Stimulated activated CD8-positive, alpha-beta memory T cell treated with anti-CD3 and anti-CD28 coated beads, Interleukin-2, amount 100 ng/mL, for 1 hour (primary cell): ENCODE measurements at places on chromosomes 4 and X.

DNA sequence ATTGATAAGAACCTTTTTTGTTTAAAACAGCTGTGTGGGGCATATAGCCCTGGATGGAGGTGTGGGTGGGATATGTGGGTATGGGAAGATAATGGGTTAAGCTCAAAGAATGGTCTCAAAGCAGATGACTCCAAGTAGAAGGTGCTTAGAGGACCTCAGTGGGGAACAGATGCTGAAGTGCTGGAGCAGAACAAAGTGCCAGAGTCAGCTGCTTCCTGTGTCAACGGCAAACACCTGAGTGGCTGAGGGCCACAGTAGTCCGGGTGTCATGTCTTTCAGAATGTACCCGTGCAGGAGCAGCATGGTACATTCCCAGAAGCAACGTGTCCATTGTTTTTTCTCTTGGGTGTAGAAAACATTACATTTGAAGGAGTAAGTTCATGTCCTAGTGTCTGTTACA is 210.6 kb downstream of the CCNG2 start:
- DNase-seq = no peak

GRCh38 chrX:66994729-66995128 is 355.9 kb upstream of the EDA2R start:
- no peak for DNase-seq

DNA sequence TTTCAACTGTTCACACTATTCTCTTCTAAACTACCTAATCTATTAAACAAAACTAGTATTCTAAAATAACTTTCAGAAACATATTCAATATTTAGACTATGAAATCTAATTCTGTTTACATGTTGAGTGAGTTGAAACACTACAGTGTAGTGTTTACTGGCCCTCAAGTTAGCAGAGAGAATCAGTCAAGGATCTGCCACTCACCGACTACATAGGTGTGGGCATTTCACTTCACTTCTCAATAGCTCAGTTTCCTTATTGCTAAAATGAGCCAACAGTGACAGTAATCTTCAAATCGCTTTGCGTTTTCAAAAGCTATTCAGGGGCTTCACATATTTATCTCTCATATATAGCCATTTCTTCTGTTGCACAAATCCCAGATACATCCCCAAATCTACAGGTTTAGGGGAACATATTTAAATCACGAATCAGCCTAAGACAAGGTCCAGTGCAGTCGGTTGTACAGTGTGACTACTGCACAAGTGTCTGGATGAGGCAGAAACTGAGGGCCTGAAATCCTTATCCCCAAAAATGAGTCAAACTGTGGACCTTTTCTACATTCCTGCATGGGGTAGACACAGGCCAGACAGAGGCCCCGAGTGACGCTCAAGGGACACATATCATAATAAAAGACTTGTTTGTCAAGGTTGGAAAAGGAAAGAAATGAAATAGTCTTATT is 129.8 kb downstream of the PPP3CA start:
- no peak for DNase-seq

- DNase-seq = no peak
Observed at GRCh38 chrX:19904778-19905367, 17.5 kb upstream of the SH3KBP1 start.

DNA sequence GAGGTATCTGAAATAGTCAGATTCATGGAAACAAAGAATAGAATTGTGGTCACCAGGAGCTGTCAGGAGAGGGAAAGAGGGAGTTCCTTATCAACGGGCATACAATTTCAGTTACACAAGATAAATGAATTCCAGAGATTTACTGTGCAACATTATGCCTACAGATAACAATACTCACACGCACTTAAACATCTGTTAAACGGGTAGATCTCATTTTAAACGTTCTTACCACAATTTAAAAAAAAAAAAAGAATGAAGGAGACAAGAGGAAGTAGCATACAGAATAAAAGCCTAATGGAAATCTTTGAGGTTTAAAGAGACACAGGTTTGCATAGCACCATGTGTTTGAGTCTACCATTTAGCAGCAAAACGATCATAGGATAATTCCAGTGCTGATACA is 298.0 kb downstream of the DKK2 start:
- no peak for DNase-seq

GRCh38 chr4:188198982-188199792 is 59.9 kb downstream of the TRIML1 start:
- no peak for DNase-seq

DNA sequence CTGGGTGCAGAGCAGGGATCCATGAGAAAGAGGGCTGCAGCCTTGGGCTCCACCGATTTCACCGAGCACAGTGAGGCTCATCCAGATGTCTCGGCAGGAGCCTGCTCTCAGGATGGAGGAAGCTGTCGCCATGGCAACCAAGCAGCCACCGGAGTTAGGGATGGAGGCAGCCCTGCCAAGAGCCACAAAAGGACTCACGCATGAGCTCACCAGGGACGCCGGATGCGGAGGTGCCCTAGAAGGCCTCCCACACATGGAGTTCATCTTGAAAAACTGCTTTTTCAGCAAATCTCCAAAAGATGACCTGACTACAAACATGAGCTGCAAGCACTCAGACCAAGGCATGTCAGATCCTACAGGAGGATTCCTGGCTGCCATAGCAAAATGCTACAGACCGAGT is 90.7 kb downstream of the WFS1 start:
- no peak for DNase-seq

GRCh38 chr4:13347517-13348125 is 136.5 kb downstream of the RAB28 start:
- no peak for DNase-seq

GRCh38 chr4:18942874-18943273 is 921.3 kb upstream of the LCORL start:
- DNase-seq = no peak

GRCh38 chr4:156557920-156558319 is 413.7 kb downstream of the PDGFC start:
- no peak for DNase-seq

DNA sequence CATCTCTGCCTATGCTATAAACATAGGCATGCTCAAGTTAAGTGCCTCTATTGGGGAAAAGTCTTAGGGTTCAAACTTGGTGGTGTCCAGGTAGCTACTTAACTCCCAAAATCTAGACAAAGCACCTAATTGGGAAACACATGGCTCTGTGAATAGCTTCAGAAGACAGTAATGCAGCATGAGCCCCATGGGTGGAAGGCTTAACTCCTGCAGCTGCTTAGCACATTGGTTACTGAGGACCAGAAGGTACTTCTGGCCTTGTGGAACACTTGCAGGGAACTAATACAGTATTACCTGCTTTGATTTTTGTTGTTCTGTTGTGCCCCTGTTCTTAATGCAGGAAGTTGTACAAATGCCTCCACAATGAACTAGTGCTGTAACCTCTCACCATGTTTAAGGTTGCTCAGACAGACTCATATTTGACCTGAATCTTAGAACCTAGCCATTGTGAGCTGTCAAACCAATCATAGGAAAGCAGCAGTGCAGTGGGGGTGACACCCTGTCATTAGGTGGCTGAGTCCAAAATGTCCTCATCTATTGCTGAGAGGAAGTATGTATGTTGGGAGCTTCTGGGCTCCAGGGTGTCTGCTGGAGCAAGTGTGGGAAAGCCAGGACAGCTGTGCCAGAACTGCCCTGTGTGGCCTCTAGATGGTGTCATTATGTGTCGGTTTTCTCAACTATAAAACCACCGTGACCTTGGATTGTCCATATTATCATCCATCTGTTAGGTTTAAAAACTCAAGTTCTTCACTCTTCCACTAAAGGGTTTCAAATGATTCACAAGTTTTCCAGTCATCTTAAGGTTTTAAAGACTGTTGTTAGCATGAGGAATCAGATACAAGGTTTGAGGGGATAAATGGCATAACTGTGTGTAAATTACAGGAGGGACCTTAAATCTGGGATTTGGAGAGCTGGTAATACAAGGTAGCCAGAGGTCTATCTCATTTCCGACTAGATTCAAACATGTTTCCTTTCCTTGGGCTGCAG is 69.9 kb upstream of the WDR1 start:
- no peak for DNase-seq

DNA sequence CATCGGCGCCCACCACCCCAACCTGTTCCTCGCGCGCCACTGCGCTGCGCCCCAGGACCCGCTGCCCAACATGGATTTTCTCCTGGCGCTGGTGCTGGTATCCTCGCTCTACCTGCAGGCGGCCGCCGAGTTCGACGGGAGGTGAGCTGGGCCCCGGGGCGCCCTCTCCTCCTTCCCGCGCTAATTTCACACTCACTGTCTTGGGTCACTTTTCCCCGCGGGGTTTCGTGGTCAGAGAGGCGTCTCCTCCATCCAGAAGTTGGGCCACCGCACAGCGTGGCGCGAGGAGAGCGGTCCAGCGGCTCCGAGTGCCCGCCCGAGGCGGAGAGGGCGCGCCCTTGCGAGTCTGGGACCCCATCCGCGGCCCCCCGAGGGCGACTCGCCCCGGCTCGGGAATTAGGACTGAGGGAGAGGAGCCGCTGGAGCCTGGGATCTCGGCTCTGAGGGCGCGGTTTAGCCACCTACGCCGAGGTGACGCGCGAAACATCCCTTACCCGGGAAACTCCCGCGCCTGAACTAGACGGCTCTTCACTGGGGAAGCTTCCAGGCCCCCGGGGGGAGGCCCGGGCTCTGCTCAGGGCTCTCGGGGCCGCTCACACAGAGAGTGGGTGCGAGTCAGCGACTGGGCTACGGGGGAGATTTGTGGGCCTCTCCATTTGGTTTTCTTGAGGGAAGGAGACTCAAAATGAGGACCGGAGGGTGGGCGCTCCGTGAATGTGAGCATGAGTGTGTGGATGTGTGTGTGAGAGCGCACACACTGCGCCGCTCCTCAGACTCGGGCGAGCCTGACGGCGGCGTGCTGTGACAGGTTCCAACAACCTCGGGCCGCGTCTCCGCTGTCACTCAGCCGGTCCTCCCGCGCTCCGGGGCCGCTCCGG is 551 bp downstream of the NPNT start:
- no peak for DNase-seq

- DNase-seq = no peak
Observed at GRCh38 chr4:182495645-182496385, 252.6 kb downstream of the TENM3 start.

DNA sequence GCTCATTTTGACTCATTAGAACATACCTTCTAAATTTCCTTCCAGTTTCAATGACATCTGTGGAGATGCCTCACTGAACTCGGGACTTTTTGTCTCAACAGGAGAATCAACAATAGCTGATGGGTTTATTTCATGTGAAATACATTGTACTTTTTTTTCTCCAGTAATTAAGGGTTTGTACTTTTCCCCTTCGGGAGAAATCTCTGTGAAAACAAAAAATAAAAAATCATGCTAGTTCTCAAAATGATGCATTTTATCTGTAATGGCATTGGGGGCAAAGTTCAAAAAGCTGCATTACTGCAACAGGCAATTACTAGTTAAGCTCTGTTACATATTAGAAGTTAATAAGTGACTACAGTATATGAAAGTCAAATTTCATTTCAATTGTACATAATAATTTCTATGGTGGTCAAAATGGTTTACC is 167.3 kb upstream of the SH3RF1 start:
- DNase-seq = no peak

DNA sequence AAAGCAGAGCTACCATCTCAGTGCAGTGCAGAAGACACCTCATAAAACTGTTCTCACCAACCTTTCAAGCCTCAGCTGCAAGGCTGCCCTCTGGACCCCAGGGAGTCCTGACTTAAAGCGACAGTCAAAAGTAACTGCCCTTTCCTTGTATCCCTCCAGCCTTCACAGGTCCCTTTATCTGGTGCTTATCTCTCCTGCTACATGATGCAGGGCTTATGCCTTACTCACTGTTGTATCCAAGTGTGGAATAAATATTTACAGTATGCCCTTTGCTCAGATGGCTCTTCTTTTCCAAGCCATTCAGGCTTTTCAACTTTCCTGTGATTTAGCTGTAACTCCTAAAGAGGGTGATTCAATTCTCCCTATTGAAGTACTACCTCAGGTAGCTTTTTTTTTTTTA is 92.6 kb downstream of the KDR start:
- no peak for DNase-seq

DNA sequence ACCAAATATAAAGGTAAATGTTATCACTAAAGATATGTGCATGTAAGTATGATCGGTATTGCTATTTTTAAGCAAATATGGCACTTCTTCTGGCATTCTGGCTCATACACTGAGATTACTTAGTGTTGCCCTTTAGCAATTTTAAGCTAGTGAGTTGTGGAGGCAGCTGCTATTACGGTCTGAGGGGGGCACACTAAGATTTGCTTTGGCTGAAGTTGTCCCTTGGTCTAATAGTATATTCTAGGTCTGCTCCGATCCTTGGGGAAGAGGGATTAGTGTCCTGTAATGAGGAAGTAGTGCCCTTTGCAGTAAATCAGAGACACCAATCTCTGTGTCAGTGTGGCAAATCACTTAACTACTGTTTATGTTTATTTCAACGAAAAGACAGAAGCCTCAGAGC is 196.5 kb upstream of the FTHL17 start:
- no peak for DNase-seq

DNA sequence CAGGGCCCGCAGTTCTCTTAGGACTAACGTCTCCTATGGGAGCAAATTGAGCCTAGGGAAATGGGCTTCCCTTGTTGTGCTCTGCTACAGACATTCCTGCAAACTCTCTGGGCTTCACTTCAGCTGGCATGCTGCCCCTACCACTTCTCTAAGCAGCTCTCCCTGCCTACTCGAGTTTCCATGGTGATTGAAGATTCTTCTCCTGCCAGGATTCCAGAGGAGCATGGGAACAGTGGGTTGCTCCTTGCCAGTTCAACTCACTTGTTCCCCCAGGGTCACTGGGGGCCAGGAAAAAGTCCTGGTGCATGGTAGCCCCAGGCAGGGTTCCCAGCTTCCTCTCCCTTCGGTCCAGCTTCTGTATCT is 21.1 kb upstream of the WDR17 start:
- no peak for DNase-seq

- no peak for DNase-seq
Observed at GRCh38 chrX:72009731-72010130, 99.1 kb downstream of the NHSL2 start.

- no peak for DNase-seq
Observed at GRCh38 chr4:167956676-167957075, 135.7 kb upstream of the ANXA10 start.

- no peak for DNase-seq
Observed at GRCh38 chr4:25320773-25321172, 8.2 kb downstream of the ZCCHC4 start.

GRCh38 chr4:86249074-86249473 is 110.8 kb downstream of the MAPK10 start:
- DNase-seq = no peak

- no peak for DNase-seq
Observed at GRCh38 chr4:124432500-124432899, 280.0 kb downstream of the ANKRD50 start.

- no peak for DNase-seq
Observed at GRCh38 chrX:39117101-39117500, 315.8 kb downstream of the MID1IP1 start.

- DNase-seq = no peak
Observed at GRCh38 chrX:31543634-31544033, 471.8 kb upstream of the FTHL17 start.

GRCh38 chrX:79412972-79413371 is 45.8 kb upstream of the ITM2A start:
- DNase-seq = no peak

- DNase-seq = no peak
Observed at GRCh38 chrX:24305905-24306304, 8.0 kb downstream of the SUPT20HL2 start.
